T-helper 22 cell (primary cell): ENCODE measurements at places on chromosomes 4 and X.
A peak's percentile ranks its signal among the peaks of the same experiment; 100 is the strongest.

DNA sequence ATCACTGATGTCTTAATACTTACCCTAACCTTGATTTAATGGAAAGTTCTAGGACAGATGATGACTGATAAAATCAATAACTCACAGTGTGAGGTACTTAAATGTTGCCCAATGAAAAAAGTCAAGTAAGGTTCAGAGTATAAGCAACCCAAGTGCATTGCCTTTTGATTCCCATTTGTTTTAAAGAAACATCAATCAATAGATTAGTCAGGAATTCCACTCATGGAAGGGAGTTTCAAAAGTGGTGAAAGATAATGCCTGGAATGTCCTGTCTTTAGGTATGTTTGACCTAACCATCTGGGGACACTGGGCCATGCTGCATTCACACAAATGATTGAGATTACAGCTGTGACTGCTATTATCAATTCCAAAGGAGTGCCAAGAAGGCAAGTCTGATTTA is 259.7 kb downstream of the PPARGC1A start:
- DNase-seq: no peak

- DNase-seq: no peak
These were observed 106.2 kb downstream of the TMA16 start for GRCh38 chr4:163600727-163601126.

DNA sequence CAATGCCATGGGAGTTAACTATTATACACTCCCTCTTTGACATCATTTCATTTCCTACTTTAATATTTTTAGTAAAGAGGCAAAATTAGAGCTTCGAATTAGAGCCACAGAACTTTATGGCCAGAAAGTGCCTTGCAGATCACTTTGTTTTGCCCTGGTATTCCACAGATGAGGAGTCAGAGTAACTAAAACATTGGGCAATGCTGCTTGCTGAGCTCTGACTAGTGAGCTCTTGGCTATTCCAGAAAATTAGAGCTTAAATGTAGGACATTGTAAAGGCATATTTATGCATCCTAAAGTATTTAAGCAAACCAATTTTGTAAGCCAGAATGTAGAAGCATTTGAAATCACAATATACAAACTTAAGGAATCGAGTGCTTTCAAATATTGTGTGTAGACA is 6.3 kb upstream of the ZNF827 start:
- DNase-seq: no peak

GRCh38 chr4:8867624-8868320 is 3.9 kb downstream of the HMX1 start:
- DNase-seq: no peak

DNA sequence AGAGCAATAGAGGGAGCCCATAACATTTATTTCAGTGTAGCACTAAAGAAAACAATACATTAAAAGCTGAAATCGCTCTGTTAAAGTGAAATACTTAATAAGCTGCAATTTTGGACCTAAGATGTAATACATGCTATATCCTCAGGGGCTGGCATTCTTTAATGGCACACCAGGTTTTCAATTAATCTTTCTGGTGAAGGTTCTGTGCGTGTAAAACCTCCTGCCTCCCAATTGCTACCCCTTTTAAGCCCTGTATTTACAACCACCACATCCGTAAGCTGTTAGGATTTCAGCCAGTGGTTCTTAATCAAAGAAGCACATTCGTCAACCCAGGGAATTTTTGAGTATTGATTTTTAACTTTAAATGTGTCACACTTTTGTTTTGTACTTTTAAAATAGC is 7.6 kb upstream of the COMMD8 start:
- no peak for DNase-seq

DNA sequence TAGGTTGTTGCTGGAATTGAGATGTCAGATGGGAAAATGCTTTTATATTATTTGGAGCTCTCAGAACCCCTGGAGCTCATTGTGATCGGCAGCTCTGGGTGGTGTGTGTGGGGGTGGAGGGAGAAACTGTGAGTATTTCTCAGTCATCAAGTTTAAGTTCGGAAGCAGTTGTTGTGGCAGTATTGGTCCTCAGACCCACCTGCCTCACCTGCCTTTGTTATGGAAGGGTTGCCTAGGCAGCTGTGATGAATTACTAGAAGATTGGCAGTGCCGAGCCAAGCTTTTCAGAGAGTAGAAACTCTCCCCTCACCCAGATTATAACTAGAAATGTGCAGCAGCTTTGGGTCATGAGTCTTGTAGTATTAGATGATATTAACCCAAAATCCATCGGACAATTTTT is 9.5 kb downstream of the IGSF1 start:
- DNase-seq: no peak

GRCh38 chrX:119399772-119400101 is 601 bp downstream of the SLC25A43 start:
- no peak for DNase-seq

GRCh38 chrX:69396916-69397315 is 107.2 kb upstream of the NALF2 start:
- no peak for DNase-seq

GRCh38 chrX:31353095-31353494 is 281.3 kb upstream of the FTHL17 start:
- no peak for DNase-seq

- DNase-seq: no peak
These were observed 17.6 kb downstream of the PIR start for GRCh38 chrX:15475486-15475885.

- peak; percentile 68 for DNase-seq
These were observed 4.7 kb upstream of the S100P start for GRCh38 chr4:6688879-6689505.
